ENCODE measurements at places on chromosomes 6 and 20. TPM values are rescaled to one million over a fixed set of nuclear protein-coding genes. Genes with fewer than 3 reads are reported as not detected.

DNA sequence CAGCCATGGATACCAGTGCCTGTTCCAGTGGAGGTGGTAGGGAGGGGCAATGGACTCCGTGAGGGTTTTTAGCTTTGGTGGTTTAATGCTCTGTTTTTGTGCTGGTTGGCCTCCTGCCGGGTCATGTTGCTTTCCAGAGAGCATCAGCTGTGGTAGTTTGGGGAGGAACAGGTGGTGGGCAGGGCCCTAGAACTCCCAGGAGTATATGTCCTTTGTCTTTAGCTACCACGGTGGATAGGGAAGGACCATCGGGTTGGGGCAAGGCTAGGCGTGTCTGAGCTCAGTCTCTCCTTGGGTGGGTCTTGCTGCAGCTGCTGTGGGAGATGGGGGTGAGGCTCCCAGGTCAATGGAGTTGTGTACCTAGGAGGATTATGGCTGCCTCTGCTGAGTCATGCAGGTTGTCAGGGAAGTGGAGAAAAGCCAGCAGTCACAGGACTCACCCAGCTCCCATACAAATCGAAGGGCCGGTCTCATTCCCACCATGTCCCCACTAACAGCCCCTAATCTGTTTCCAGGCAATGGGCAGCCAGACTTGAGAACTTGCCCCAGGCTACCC, 38.9 kb downstream of the MRAP2 start:
- no peaks in the 10 kb centered on the region for H3K36me3 ChIP-seq
- DNase-seq = no peak
- H3K4me1 ChIP-seq = no peaks in the 10 kb centered on the region

DNA sequence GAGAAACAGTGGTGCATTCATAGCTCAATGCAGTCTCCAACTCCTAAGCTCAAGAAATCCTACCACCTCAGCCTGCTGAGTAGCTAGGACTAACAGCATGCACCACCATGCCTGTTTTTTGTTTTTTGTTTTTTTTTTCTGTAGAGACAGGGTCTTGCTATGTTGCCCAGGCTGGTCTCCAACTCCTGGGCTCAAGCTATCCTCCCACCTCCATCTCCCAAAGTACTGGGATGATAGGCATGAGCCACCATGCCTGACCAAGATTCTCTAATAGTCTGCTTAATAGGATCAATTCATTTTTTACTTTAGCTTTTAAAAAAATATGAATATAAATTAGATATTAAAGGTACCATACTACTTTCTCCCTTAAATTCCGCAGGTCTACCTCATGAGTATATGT, 152.3 kb upstream of the BEND3 start:
- H3K27me3 ChIP-seq = no peaks in the 10 kb centered on the region
- no peaks in the 10 kb centered on the region for H3K4me1 ChIP-seq
- no peak for DNase-seq
- no peaks in the 10 kb centered on the region for H3K36me3 ChIP-seq
- no peak overlapping the region for H3K4me3 ChIP-seq
- H3K27ac ChIP-seq = no peak overlapping the region

GRCh38 chr6:71033890-71034289, 77.0 kb upstream of the B3GAT2 start:
- H3K4me1 ChIP-seq = no peaks in the 10 kb centered on the region
- no peak for DNase-seq
- H3K27me3 ChIP-seq = no peaks in the 10 kb centered on the region
- no peak overlapping the region for H3K27ac ChIP-seq
- H3K4me3 ChIP-seq = no peak overlapping the region

- no peaks in the 10 kb centered on the region for H3K36me3 ChIP-seq
- H3K27ac ChIP-seq = no peak overlapping the region
- H3K27me3 ChIP-seq = no peaks in the 10 kb centered on the region
- H3K4me1 ChIP-seq = no peaks in the 10 kb centered on the region
- no peak overlapping the region for H3K4me3 ChIP-seq
- DNase-seq = no peak
Observed at GRCh38 chr6:72861059-72861458, 239.2 kb downstream of the KCNQ5 start.

ANGPT4 gene
- total RNA-seq = not detected

DNA sequence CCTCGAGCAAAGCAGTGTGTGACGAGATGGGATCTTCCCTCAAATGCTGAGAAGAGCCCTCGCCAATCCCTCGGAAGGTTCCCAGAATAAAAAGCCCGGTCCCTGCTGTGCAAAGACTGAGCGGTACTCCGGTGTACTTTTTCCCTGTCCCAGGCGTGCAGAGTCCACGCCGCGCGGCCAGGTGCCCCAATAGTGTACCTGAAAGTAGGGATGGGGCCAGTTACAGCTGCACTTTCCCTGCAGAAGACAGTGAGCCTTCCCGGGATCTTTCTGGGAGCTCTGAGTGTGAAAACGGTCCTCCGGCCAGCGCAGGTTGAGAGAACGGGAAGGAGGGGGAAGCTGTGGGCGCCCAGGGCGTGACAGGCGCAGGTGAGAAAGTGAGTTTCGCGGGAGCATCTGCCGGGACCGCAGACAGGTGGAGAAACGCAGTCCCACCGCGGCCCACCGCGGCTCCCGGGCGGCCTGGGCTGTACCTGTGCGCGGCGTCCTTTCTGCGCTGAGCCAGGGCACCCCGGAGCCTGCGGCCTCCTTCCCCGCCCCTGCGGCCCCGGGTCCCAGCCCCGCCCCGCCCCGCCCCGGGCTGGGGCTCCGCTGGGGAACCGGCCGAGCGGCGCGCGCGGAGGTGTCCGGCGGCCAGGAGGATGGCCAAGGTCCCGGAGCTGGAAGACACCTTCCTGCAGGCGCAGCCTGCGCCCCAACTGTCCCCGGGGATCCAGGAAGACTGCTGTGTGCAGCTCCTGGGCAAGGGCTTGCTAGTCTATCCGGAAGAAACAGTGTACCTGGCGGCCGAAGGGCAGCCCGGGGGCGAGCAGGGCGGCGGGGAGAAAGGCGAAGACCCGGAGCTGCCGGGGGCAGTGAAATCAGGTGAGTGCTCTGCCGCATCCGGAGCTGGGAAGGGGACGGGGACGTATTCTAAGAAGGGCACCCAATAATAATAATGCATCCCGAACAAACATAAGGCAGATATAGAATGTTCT, at the start of gene RFX6:
Gene RFX6, plus strand, starts transcription at position 608 of the 977 bp plus-strand sequence. Its CDS starts 34 bp downstream, at position 642.
- peaks cover 10% of the 10 kb centered on the region for H3K27me3 ChIP-seq
- H3K4me1 ChIP-seq = no peaks in the 10 kb centered on the region
- no peak within 1 kb of the TSS for H3K27ac ChIP-seq
- DNase-seq = no peak

DNA sequence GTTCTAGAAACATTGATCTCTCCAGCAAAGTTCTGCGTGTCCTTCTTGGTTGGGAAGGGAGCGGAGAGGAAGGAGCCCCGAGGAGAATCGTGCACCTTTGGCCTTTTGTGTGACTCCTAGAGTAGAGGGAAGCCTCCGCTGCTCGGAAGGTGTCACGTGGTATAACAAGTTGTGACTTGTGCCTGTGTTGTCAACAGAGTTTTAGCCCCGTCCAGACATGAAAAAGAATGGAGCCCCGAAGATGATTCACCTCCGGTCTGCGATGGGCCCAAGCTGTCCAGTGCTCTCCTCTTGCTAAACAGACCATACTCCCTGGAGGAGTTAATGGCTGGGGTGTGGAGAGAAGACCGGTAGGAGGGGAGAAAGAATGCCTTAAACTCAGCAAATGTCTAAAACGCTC, 7.0 kb downstream of the EYA2 start:
- H3K27ac ChIP-seq = no peak overlapping the region
- no peaks in the 10 kb centered on the region for H3K4me1 ChIP-seq
- H3K4me3 ChIP-seq = no peak overlapping the region
- DNase-seq = no peak

- no peak for DNase-seq
- no peaks in the 10 kb centered on the region for H3K27me3 ChIP-seq
- no peaks in the 10 kb centered on the region for H3K4me1 ChIP-seq
Observed at GRCh38 chr20:47241345-47241781, 115.1 kb downstream of the ZMYND8 start.

- no peak for DNase-seq
- H3K27me3 ChIP-seq = no peaks in the 10 kb centered on the region
- no peaks in the 10 kb centered on the region for H3K4me1 ChIP-seq
- no peak overlapping the region for H3K4me3 ChIP-seq
- no peaks in the 10 kb centered on the region for H3K36me3 ChIP-seq
- no peak overlapping the region for H3K27ac ChIP-seq
Observed at GRCh38 chr6:164741938-164742451, 567.4 kb downstream of the C6orf118 start.

BTN1A1 gene
- total RNA-seq = not detected

SPEF1 gene
- total RNA-seq = not detected

DNA sequence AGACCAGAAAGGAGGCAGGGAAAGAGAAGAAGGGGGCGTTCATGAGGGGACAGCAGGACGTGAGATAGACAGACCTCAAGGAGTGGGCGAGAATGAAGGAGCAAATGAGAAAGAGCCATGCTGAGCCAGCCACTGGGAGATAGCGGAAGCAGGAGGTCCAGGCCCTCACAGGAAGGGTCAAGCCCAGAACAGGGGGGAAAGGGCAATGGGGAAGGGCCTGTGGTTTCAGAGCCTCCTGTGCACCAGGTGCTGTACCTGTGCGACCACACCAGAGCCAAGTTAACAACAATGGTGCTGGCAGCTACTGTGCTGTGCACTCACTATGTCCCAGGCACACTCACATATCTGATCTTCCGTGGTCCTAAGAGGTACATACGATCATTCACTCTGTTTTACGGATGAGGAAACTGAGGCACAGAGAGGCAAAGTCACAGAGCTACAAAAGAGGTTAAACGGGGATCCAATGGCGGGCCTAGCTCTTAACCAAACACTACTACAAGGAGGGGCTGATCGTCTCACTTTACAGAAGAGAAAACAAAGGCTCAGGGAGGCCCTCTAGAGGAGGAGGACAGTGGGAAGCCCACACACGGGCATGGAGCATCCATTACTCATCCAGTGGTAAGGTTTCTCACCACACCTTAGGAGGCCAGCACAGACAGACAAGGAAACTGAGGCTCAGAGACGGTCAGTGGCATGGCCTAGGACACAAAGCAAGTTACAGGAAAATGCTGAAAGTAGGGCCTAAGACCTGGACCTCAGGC, 129.1 kb downstream of the PREX1 start:
- H3K4me1 ChIP-seq = no peaks in the 10 kb centered on the region
- no peak overlapping the region for H3K27ac ChIP-seq
- H3K27me3 ChIP-seq = no peaks in the 10 kb centered on the region

- DNase-seq = no peak
- no peaks in the 10 kb centered on the region for H3K4me1 ChIP-seq
- no peak overlapping the region for H3K27ac ChIP-seq
- H3K36me3 ChIP-seq = no peaks in the 10 kb centered on the region
- H3K4me3 ChIP-seq = no peak overlapping the region
Observed at GRCh38 chr6:21731411-21732031, 138.0 kb downstream of the SOX4 start.

Data from Peyer's patch (tissue), 4 donors.